ENCODE measurements at places on chromosomes 11 and 22.

DNA sequence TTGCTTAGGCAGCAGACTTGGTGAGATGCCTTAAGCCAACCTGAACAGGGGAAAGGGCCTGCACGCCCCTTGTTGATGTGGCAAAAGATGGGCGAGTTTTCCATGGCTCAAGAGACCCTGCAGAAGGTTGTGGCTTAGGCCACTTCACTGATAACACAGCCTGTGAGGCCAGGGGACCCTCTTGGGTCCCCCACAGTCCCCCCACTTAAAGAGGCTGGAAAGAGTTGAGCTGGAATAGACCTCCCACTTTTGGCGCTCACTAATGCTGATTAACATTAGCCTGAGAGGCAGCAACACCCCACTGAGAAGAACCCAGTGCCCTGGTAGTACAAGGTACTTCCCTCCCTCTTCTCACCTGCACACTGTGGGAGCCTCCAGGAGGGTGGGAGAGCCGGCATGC lies 107.5 kb downstream of the TRIM29 start:
- DNase-seq = no peak

DNA sequence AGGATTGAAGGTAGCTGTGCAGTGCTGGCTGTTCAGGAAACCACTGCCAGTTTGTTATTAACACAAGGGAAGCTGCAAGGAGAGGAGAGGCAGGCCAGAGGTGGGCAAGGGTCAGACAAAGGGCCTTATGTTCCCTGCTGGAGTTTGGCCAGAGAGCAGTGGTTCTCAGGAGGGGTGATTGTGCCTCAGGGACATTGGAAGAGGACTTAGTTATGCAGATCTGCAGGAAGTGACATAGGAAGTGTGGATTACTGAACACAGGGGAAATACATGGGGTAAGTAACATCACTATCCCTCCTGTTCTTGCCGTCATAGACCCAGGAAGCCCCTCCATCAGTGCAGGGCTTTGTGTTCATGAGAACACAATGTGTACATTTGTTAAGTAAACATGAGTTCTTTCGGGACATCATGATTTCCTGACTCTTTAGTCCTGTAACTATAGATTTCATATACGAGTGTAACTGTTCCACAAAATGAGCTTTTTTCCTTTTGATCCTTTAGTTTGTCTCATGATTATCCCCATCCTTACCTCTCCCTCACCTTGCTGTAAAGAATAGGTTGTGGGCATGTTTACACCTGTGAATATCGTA lies 5.9 kb downstream of the SRRD start:
- DNase-seq = no peak

- DNase-seq = no peak
Observed at GRCh38 chr11:76680518-76681425, 10.2 kb upstream of the LRRC32 start.

DNA sequence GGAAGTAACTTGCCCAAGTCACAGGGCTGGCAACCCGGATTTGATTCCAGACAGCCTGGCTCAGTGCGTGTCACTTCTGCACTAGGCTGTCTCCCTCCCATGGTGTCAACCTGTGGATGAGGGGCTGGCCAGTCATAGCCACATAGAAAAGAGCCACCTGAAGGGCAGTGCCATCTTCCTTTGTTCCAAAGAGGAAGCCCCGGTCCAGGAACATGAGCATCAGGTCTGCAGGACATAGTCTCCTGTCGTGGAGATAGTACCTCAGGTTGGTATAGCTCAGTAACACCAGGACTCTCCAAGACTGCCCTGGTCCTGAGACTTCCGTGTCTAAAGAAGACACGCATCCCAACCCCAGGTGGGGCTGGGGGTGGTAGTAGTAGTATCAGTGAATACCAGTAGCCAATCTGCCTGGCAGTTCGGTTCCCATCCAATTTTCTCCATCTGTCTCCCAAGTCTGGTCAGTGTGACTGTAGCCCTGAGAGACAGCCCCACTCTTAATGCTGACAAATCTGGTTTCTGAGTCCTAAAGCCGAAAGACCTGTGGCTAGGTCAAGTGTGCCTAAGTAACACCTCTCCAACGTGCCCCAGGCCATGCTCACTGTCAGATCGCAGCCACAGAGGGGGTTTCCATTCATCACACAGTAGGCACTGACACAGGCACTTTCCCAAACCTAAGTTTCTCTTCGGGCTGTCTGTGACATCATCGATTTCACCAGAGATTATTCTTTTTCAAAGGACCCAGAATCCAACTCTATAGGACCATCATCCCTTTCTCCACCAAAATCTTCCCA lies 33.1 kb downstream of the C11orf58 start:
- no peak for DNase-seq

GRCh38 chr11:111555255-111555654 lies 14.7 kb downstream of the LAYN start:
- no peak for DNase-seq

DNA sequence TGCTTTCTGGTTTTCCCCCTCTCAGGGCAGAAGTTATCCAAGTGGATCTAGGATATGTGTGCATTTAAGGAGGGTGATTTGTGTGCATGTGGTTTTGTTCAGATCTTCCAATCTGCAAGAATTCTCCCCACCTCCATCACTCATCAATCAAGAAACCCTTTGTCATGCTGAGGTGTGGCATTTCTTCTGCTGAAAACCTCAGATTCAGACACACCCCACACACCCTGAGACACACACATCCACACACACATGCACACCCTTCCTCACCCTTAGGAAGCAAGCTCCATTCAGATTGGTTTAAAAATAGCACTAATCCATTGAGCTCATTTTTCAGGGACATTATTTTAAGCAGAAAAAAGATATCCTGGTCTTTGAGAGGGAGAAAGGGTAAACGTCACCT lies 106.1 kb upstream of the HSD17B12 start:
- DNase-seq = no peak
